ENCODE measurements at places on chromosomes 4 and X. TPM values are rescaled to one million over a fixed set of nuclear protein-coding genes. Genes with fewer than 3 reads are reported as not detected.

TMPRSS11A gene
- not detected for total RNA-seq

CLDN2 gene
- not detected for total RNA-seq

PASD1 gene
- total RNA-seq, result not detected

KCNE5 gene
- 0.32 TPM for total RNA-seq

MGARP gene
- total RNA-seq, result not detected

COQ2 gene
- 15.5 TPM for total RNA-seq

XAGE2 gene
- not detected for total RNA-seq

EDA gene
- 0.25 TPM for total RNA-seq

KIT gene
- 1.1 TPM for total RNA-seq

TMEM144 gene
- total RNA-seq, result not detected

MAGEH1 gene
- 14.0 TPM for total RNA-seq

DRD5 gene
- not detected for total RNA-seq

DCAF8L2 gene
- not detected for total RNA-seq

PPP2R2C gene
- total RNA-seq, result not detected

CENPI gene
- total RNA-seq, result 26.2 TPM

PDGFC gene
- total RNA-seq, result not detected

KCND1 gene
- 4.0 TPM for total RNA-seq

DDX60 gene
- 38.7 TPM for total RNA-seq

GRIA2 gene
- not detected for total RNA-seq

USP46 gene
- 15.7 TPM for total RNA-seq

KLF8 gene
- 21.3 TPM for total RNA-seq

USP9X gene
- total RNA-seq, result 40.5 TPM

RHOXF2 gene
- not detected for total RNA-seq

Measured in T-helper 2 cell treated with Interferon-gamma antibody and Interleukin-4, amounts not matched to agents 100 ng/mL and 5 ng/mL, for 36 hours (primary cell).